ENCODE measurements at places on chromosomes 2 and 18. TPM values are rescaled to one million over a fixed set of nuclear protein-coding genes. Genes with fewer than 3 reads are reported as not detected.

Gene ACADL
- 26.3 TPM for polyA plus RNA-seq

Gene SPDYA
- 3.7 TPM for polyA plus RNA-seq

Gene HOXD8
- polyA plus RNA-seq, result 171 TPM

Gene GAD1
- 1.5 TPM for polyA plus RNA-seq

Gene IL36G
- polyA plus RNA-seq, result not detected

DNA sequence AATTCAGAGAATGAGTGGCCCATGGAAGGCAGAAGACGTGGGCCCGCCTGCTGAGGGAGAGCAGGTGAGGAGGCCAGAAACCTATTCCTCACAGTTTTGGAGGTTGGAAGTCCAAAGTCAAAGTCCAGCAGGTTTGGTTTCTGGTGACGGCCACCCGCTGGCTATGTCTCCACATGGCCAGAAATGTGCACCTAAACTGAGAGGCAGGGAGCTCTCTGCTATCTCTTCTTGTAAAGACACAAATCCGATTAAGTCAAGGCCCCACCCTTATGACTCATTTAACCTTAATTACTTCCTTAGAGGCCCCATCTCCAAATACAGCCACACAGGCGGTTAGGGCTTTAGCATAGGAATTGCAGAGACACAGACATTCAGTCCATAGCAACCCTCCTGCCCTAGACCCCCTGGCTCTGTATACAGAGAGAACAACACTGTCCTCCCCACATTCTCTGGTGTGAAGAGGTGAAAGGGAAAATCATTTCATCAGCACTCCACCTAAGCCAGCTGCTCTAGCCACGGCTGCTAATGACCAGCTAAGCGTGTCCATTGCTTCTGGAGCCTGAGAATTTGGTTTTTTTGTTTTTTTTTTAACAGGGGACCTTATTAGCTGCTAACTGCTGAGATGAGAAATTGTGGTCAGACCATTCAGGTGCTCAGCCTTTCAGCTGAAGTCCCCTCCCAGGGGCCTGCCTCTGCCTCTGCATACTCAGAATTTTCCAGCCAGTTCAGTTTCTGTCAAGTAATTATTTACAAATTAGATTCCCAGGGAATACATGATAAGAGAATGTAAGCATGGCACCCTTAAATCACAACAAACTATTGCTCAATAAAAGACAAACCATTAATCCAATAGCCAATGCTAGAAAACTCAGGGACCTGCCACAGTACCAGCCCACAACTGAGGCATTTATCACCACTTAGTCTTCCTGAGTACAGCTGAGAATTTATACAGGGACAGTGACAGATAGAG, 368.7 kb upstream of the ID2 start:
- no peak for DNase-seq

DNA sequence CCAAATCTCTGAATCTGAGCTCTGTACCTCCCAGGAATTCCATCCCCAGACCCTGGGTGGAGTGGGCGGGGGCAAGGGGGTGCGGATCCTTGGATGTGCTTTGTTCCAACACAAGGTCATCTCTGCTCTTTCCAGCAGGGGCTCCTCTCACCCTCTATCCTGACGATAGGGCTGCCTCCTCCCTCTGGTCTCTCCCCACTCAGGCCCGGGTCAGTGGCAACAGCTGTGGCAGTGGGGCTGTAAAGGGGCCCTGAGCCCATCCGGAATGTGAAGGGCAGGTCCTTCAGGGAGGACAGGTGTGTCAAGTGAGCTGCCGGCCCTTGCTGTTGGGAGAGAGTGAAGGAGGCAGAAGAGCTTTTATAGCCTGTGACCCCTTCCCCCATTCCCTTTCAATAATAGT, 167.8 kb downstream of the CELF4 start:
- no peak for DNase-seq

GRCh38 chr2:177572236-177572671, 179.7 kb downstream of the AGPS start:
- DNase-seq, result peak; percentile 44

GRCh38 chr18:567122-567521, 13.1 kb upstream of the CETN1 start:
- peak; percentile 40 for DNase-seq

- no peak for DNase-seq
These were observed 2.0 kb downstream of the SLC14A2 start for GRCh38 chr18:45617284-45617683.

GRCh38 chr2:68746408-68746807, 11.8 kb downstream of the ARHGAP25 start:
- DNase-seq, result no peak

GRCh38 chr18:48048251-48048650, 117.8 kb upstream of the SMAD2 start:
- no peak for DNase-seq

DNA sequence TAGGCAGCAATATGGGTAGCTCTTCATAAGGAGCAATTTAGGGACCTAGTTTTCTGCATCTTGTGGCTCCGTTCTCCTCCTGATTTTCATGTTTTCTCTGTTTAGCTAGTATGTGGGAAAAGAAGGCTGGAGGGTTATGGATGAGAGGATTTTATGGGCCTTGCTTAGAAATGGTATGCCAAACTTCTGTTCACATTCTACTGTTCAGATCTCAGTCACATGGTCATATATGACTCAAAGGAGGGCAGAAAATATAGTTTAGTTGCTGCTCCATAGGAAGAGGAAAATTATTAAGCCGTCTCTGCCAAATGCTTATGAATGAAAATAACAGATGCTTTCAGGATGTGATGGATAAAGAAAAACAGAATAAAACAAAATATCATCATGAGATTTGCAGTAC, 361.8 kb upstream of the CWC22 start:
- no peak for DNase-seq

DNA sequence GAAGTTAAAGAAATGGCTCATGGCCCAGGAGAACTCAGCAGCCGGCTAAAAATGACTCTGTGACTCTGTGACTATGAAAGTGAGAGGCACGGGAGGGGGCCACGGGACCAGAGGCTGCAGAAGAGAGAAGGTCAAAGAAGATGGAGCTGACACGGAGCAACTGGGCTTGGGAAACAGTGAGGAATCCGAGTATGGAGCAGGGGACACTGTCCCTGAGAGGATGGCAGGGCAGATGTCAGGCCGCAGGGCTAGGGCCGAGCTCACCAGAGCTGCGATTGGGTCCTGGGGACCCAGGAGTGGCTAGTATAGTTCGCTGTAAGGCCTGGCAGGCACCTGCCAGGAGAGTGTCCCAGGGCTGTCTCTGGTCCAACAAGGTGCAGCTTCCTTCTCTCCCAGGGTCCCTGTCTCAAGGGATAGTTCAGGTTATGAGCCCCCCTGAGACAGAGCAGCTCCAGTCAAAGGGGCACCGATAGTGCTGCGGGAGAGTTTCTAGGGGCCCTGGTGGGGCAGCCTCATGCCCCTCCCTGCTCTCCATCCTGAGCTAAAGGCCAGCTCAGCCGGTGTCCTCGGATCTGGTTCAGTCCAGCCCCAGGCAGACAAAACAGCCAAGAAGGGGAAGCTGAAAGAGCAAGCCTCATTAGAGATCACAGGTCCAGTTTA, 42.7 kb downstream of the CIB4 start:
- no peak for DNase-seq

DNA sequence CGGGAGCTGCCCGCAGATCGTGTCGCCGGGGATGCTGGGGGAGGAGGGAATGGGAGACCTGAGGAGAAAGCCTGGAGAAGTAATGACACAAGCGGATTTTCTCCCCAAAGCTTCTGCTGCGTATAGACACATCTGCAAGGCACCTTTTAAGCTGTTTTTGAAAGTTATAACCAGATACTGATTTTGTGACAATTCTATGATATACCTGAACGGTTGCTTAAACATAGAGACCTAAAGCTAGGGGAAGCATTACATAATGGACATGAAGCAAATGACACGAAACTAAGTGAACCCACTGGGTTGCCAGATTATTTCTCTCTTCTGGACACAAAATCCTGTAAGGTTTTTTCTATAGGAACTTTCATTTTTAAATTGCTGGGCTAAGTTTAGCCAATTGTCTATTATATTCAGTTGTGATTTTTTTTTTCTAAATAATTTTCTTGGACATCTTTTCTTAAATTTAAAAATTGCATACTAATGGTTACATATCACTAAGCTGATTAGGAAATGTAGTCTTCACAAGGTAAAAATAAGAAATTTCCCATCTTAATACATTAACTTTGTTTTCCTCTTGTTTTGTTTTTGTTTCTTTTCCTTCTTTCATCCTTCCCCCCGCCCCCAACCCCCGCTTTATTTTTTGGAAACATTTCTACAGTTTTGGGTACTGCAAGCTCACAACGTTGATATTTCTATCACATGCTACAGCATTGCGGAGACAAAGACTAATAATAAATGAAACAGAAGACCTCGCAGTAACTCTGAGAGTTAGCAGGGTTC, 1.3 kb downstream of the OSBPL6 start:
- DNase-seq, result no peak

DNA sequence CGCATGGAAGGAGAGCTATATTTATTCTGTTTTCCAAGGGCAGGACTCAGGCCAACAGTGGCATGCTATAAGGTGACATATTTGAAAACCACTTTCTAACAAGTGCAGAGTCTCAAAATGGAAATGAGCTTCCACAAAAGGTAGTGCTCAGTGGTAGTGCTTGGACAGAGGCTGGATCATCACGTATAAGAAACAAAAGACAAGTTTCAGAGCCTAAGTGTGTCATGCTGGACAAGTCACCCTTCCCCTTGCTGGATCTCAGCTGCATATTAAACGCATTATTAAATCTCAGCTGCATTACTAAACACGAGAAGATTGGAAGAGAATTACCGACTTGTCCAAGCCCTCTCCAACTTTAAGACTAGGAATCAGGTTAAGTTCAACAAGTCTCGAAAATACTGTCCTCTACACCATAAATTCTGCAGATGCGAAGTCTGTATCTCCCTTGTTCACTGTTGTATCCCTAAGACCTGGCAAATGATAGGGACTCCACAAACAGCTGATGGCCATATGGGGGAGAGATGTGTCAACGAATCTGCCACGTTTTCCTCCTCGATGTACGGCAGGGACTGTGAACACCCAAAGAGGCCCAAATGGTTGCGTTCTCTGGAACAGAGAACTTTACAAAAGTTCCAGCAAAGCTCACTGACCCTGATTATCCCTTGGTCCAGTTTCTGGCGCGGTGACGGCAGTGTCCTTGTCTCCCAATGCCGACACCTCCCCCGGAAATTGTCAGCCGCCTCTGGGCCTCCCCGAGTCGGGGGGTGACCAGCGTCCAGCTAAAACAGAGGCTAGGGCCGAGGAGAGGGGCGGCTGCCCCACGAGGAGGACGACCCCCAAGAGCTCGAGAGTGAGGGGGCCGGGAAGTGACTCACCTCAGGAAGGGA, 611 bp downstream of the NOL10 start:
- DNase-seq, result no peak

Measured in renal pelvis (tissue), 12 donors.